ENCODE measurements at places on chromosomes 4 and X.

DNA sequence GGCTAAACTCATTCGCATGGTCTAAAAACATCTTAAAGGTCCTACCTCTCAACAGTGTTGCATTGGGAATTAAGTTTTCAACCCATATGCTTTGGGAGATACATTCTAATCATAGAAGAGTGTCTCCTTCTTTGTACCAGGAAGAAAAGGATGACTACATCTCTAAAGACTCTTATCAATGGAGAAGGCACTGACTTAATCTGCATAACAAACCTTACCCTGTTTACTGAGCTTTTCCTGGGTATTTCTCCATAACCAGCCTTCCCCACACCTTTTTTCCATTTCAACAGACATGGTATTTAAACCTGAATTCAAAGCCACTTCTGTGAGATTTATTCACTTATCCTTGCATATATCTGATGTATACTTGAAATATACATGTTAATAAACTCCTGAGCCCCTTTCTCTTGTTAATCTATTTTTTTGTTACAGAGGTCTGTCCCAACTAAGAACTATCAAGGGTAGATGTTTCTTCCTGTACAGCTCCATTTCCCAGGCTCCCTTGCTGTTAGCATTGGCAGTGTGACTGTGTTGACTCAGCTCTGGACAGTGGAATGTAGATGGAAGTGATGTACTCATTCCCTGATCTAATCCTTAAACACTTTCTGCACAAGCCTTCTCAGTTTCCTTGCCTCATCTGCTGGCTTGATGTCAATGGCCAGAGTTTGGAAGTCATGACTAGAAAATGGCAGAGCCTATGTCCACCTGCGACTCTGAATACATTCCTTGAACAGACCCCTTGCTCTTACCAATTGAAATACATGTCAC lies 148.9 kb upstream of the CPEB2 start:
- no peak for DNase-seq

GRCh38 chrX:115504167-115504566 lies 56.8 kb upstream of the PLS3 start:
- DNase-seq = no peak

- no peak for DNase-seq
Observed at GRCh38 chr4:182494103-182494502, 250.9 kb downstream of the TENM3 start.

DNA sequence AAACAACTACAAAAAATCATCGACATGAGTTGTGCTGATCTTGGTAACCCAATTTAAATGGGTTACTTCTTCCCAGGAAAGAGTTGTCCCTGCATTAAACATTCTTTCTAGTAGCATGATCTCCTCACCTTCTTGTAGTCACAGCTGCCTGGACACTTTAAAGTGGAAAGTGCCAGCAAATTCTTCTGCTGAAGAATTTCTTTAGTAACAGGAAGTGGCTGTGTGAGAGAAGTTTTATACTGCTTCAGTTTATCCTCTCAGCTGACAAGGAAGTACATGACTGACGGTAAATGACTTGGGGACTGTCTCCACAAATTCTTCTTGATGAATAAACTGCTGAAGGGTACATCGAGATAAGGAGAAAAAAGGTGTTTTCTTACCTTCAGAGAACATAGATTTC lies 18.2 kb upstream of the TNIP3 start:
- DNase-seq = no peak

- no peak for DNase-seq
Observed at GRCh38 chrX:41381685-41382084, 47.7 kb downstream of the DDX3X start.

GRCh38 chrX:111719426-111720210 lies 38.6 kb downstream of the ALG13 start:
- DNase-seq = peak; percentile 11

DNA sequence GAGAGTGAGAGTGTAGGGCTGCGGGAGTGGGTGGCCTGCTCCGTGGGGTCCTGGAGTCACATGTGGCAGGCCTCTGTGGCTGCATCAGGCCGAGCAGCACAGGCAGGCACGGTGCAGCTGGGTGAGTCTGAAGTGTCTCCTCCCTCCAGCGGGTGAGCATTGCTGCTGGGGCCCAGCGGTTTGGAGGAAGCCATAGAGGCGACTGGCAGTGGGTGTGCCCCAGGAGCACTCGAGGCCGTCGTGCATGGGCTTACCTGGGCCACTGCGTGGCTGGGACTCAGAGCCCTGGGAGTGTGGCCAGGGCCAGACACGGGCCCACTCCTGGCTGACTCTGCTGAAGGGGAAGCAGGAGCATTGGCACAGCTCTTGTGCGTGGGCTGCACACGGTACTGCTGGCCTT lies 10.6 kb downstream of the ZNF185 start:
- DNase-seq = no peak

DNA sequence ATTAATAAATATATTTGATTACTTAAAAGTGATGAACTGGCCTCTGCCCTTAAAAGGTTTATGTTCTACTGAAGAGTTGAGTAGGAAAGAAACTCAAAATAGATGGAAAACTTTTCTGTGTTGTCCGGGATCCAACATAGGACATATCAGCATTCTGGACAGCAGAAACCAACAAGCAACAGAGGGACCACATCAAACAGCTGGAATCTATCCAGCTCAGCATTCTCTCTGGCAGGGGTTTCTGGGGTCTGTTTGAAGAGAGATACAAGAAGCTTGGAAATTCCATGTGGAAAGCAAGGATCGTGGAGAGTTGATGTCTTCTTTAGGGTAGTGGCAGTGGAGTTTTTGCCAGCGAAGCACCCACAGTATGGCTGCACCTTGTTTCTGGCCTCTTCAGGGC lies 43.6 kb downstream of the ZCCHC12 start:
- no peak for DNase-seq

- no peak for DNase-seq
Observed at GRCh38 chr4:15149234-15149838, 147.1 kb downstream of the CPEB2 start.

- no peak for DNase-seq
Observed at GRCh38 chrX:7168371-7168770, 20.4 kb upstream of the PUDP start.

DNA sequence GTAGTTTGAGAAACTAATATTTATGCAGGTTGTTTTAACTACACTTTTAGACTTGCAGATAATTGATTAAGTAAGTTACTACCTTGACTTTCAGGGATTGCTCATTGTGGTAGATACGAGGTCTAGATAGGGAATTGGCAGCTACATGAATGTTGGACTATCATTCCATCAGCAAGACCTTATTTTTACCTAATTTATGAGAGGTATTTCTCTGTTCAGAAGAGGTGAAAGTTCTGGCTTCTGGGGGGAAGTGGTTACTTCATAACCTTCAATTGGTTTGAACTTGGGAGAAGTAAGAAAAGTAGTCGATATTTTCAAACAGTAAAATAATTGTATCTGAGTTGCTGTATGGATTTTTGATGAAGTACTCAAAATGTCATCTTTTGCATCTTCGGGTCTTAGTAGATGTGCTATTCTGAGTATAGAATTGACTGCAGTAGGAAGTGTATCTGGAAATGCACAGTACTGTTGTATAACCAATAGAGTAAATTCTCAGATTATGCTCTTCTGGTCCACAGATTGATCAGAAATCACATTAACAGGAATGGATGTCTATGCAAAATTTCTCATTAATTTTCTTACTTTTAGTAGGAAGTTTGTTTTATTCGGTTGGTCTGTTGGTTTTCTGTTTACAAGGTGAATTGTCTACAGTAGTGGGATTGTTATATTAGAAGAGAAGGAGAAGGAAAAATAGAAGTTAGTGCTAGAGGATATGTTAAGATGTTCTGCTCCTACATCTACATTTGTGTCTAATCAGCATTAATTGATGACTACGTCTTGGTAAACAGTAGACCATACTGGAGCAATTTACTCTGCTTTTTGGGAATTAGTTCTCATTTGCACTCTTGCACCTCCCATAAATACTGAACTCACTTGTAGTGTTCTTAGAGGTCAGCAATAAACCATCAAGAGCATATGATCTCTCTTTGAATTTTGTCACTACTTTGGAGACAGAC lies 3.0 kb downstream of the NFKB1 start:
- peak; percentile 44 for DNase-seq

DNA sequence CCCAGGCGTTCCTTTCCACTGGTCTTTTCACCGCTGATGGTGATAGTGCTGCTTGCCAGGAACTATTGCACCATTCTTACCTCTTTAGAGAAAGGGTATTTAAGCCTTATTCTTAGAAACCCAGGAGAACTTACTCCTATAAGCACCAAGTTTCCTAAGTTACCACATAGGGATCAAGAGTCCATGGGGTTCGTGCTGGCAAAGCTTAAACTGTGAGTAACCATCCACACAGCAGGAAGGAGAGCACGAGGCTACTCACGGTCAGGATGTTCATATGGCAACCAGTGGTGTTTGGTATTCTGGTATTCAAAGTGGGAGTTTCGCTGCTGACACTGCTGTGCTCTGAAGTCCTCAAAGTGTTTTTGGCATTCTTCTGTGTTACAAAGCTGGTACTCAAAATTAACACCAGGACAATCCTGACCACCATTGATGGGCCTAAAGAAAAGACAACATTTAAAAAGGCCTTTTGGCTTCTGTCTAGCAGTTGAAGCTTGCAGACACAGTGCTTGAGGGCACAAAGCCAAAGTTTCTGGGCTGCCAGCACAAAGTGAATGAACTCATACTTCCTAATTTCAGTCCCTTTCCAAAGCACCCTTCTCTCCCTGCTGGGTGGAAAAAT lies 256.9 kb downstream of the ADAMTS3 start:
- DNase-seq = peak; percentile 73

DNA sequence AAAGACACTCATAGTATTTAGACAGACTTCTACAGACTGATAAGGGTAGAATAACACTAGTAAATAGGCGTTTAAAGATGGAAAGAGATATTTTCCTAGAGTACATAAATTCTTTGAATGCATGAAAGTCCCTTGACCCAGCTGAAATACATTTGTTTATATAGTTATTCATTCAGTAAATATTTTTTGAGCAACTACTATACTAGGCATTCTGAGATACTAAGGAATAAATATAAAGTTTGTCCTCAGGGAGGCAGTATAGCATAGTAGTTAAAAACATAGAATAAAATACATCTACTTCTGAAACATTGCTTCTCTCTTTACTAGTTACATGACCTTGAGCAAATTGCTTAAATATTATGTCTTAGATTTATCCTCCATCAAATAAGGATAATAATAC lies 27.4 kb downstream of the HMGN5 start:
- peak; percentile 6 for DNase-seq

- DNase-seq = no peak
Observed at GRCh38 chr4:5184606-5185005, 133.3 kb downstream of the STK32B start.

DNA sequence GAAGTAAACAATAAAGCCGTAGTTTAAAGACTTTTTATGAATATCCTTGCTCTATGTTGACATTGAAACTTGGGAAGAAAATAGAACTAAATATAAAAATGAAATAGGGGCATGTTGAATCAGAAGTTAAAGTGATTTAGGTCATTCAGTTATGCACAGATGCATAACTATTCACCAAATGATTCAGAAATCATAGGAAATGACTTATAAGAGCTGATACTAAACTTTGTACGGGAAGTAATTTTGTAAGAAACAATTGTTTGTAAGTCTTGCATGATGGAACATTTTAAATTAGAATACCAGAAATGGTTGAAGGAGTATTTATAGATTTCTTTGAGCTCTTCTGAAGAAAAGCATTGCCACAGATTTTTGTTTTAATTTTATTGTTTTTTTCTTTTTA lies 246.5 kb downstream of the CPE start:
- no peak for DNase-seq

DNA sequence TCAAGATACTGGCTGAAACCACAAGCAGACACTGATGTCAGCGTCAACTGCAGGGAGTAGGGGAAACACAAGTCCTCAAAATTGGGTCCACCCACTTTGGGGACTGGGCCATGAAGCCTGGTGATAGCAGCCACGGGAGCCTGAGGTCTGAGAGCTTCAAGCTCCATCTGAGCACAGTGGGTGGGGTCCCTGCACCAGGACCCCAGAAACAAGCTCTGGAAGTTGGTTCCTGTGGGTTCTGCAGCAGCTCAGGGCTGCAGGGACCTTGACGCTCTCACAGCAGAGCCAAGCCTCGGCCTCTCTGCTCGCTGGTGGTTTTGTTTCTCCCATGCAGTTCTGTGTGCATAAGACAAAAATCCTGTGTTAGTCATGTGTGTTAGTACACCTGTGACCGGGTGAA lies 54.5 kb downstream of the CPLX1 start:
- peak; percentile 29 for DNase-seq

DNA sequence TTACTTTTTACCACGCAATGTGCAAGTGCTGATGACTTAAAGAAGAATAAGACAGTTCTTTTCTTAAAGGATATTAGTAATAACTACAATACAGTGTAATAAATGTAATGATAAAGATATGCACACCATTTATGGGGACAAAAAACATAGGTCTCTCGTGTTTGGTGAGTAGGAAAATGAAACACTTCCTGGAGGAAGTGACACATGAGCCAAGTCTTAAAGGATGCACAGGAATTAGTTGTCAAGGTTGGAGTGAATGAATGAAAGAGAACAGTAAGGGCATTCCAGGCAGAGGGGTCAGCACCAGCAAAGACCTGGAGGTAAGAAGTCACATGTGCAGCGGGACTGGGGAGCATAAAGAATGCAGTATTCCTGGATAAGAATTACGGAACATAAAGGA lies 112.7 kb downstream of the SH3RF1 start:
- DNase-seq = no peak

- DNase-seq = no peak
Observed at GRCh38 chr4:123602007-123602406, 205.4 kb downstream of the SPRY1 start.

DNA sequence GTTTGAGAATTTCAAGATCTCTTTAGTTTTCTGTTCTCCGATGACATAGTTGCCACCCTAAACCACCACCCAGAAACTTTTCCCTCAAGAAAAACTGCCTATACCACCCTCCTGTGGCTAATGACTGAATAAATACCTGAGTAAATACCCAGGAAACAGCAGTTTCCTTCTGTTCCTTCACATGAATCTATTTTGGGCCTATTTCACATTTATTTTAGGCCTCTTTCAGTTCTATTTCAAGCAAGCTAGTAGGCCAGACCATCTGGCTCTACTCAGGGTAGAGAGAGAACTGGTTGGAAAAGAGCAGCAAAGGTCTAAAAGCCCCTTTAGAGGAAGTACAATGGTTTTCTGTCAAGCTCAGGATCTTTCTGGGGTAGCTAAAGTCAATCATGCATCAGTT lies 23.4 kb downstream of the ARHGEF9 start:
- no peak for DNase-seq

DNA sequence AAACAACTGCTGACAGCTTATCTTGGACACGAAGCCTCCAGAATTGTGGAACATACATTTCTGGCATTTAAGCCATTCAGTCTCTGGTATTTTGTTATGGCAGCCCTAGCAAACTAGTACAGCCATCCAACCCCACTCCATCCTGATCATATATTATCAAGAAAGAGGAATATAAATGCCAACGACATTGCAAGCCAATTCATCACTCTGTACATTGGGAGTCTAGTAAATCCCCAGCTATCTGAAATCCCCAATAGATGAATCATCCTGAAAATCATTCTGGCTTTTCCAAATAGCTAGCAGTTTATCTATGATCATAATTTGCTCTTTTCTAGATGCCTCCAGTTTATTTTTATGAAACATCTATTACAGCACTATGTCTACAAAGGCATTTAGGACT lies 41.1 kb downstream of the FRMD7 start:
- DNase-seq = no peak

GRCh38 chr4:16713271-16713670 lies 185.2 kb downstream of the LDB2 start:
- no peak for DNase-seq

- no peak for DNase-seq
Observed at GRCh38 chr4:127012549-127012948, 620.2 kb upstream of the INTU start.

- no peak for DNase-seq
Observed at GRCh38 chr4:123652476-123652875, 255.9 kb downstream of the SPRY1 start.
